ENCODE measurements at places on chromosomes 16 and 17.

GRCh38 chr17:38898291-38898679 is 27.1 kb upstream of the LASP1NB start:
- no peak for DNase-seq

GRCh38 chr17:4559139-4559791 is 1.1 kb downstream of the GGT6 start:
- no peak for DNase-seq

DNA sequence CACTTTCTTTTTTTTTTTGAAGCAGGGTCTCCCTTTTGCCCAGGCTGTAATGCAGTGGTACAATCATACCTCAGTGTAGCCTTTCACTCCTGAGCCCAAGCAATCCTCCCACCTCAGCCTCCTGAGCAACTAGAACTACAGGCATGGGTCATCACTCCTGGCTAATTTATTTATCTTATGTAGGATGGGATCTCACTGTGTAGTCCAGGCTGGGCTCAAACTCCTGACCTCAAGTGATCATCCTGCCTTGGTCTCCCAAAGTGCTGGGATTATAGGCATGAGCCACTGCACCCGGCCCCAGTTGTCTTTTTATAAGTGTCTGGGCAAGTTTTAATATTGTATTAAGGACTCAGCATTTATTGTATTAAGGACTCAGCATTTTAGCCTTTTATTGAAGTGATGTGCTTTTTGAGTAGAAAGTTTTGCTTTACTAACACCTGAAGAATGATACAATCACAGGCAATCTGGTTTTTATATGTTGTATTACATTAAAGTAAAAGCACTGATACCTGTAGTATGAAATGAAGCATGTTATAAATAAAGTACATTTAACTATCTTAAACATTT is 22.9 kb downstream of the VMP1 start:
- no peak for DNase-seq

GRCh38 chr17:57406981-57407286 is 150.6 kb downstream of the MSI2 start:
- DNase-seq = no peak

DNA sequence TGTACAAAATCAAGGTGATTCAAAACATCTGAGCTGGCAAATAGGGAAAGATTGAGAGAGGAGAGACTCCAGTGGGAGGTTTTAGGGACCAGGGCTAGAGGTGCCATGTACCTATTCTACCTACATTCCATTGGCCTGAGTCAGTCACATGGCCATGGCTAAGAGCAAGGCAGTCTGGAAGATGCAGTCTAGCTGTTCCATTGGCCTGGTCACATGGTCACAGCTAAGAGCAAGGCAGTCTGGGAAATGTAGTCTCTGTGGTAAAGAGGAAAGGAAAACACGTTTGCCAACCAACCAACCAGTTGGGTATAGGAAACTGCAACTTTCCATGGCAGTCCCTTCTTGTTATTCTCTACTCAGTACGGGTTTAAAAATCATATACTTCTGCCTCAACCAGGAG is 369.1 kb downstream of the XYLT1 start:
- DNase-seq = no peak

DNA sequence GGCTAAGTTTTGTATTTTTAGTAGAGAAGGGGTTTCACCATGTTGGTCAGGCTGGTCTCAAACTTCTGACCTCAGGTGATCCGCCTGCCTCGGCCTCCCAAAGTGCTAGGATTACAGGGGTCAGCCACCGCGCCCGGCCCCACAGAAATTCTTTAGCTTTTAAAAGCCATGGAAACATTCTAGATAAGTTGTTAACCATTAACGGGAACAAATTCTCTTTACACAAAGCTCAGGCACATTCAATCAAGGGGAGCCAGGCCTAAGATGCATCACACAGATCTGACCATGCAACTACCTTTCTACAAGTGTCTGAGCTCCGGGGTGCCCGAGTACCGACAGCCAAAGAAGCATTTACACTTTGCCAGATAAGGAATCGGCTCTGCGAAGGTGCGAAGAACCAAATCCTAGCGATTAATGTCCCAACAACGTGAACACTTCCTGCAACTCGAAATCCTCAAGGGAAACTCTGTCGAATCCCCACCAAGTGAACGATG is 1.0 kb downstream of the EMC8 start:
- DNase-seq = no peak

DNA sequence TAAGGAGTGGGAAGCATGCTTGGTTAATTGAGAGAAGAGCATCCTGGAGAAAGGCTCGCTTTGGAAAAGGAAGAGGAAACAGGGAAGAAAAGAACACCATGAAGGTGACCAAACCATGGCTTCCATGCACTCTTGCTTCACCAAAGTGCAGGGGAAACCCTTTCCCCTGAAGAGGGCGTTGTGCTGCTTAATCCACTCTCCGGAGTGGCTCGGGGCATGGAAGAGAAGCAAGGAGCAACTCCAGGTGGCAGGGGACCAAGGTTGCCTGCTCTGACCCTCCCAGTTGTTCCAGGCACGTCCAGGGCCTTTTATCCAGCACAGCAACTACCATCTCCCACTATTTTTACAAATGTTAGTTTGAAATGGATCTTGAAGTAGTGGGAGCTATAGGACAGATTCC is 108.1 kb downstream of the STX8 start:
- no peak for DNase-seq

GRCh38 chr17:37234106-37234505 is 141.7 kb upstream of the C17orf78 start:
- DNase-seq = no peak

DNA sequence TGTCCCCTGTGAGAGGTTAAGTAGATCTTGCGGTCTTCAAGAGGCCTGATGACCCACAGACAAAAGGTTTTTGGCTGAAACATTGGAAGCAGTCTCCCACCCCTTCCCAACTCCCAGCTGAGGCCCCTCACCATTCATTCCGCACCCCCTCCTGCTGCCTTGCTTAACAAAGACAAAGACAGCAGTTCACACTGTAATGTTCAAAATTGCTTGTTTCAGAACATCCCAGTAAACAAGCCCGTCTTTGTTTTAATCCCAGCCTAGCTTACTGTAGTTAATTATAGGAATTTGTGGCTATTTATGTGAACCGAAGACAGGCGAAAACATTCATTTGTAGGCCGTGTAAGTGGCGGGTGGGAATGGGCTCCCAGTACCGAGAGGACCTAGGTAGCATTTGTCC is 55.7 kb downstream of the IRX5 start:
- no peak for DNase-seq

DNA sequence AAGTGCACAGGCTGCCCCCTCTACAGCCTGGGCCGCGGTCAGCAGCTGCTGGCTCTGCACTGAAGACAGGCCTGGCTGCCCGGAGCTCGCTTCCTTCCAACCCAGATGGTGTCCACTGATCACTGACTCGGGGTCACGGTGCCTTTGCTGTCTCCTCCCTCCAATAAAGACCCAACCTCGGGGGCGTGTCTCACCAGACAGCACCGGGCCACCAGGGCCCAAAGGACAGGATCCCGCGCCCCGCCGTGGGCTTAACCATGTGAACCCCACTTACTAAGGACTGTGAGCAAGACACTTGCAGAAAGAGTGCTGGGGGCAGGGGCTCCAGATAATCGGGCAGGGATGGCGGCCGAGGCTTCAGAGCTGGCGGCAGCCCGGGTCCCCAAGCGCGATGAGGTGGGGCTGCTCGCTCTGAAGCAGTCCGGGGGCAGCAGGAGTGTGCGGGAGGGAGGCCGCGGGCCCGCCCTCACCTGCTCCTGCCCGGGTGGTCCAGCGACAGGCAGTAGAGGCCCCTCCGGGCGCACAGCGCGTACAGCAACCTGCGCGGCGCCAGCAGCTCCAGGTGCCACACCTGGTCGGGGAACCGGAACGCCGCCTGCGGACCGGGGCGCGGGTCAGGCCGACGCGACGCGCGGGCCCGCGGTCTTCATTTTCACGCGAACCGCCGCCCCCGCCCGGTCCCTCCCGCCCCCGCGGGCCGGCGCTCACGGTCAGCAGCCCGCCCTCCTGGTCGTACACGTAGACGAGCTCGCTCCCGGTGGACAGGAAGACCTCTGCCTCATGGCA is 502 bp downstream of the FAAP100 start:
- no peak for DNase-seq

- no peak for DNase-seq
Observed at GRCh38 chr17:64470625-64471024, 21.7 kb downstream of the MILR1 start.

- no peak for DNase-seq
Observed at GRCh38 chr16:27149986-27150385, 53.3 kb upstream of the KDM8 start.

DNA sequence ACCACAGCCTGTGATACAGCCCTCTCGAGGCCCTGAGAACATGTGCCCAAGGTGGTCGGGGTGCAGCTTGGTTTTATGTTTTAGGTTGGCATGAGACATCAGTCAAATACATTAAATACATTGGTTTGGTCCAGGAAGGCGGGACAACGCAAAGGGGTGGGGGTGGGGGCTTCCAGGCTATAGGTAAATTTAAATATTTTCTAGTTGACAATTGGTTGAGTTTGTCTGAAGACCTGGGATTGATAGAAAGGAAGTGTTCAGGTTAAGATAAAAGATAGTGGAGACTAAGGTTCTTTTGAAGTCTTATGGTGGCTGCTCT is 1.2 kb upstream of the ZKSCAN2 start:
- DNase-seq = peak; percentile 1
